Activated naive CD4-positive, alpha-beta T cell treated with anti-CD3 and anti-CD28 coated beads for 36 hours (primary cell): ENCODE measurements at places on chromosomes 16 and 17. TPM values are rescaled to one million over a fixed set of nuclear protein-coding genes. Genes with fewer than 3 reads are reported as not detected.

Gene GPR179
- total RNA-seq, result 0.02 TPM

Gene CDH5
- not detected for total RNA-seq

- peak; percentile 45 for DNase-seq
- peaks cover 33% of the 10 kb centered on the region for H3K27me3 ChIP-seq
- no peak overlapping the region for H3K27ac ChIP-seq
Measured at GRCh38 chr17:15957206-15957605, 12.3 kb downstream of the ADORA2B start.

DNA sequence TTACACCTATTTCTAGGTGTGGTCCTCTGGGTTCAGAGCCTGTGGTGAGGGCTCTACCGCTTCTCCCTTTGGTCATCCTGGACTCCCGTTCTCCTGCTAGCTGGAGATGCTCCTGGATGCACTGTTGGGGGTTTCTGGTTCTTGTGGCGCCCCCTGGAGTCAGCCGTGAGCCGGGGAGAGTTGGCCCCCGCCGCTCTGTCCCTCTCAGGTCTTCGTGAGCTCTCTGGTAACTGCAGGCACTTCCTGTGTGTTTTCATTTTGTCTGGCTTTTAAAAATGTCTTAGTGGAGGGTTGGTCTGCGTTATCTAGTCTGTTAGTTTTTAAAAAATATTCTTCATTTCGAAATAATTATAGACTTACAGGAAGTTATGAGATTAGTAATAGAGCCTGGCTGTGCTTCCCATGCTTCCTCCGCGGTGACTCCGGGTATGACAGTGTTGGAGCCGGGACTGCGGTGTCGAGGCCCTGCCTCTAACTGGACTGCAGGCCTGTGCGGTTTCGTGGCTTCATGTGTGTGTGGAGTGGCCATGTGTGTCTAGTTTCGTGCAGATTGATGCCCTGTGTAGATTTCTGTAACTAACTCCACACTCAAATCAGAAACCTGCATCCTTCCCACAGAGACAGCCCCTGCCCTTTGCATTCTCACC, 78.0 kb upstream of the ZNF750 start:
- no peaks in the 10 kb centered on the region for H3K27me3 ChIP-seq
- peaks cover 7% of the 10 kb centered on the region for H3K4me1 ChIP-seq
- no peak overlapping the region for H3K4me3 ChIP-seq

DNA sequence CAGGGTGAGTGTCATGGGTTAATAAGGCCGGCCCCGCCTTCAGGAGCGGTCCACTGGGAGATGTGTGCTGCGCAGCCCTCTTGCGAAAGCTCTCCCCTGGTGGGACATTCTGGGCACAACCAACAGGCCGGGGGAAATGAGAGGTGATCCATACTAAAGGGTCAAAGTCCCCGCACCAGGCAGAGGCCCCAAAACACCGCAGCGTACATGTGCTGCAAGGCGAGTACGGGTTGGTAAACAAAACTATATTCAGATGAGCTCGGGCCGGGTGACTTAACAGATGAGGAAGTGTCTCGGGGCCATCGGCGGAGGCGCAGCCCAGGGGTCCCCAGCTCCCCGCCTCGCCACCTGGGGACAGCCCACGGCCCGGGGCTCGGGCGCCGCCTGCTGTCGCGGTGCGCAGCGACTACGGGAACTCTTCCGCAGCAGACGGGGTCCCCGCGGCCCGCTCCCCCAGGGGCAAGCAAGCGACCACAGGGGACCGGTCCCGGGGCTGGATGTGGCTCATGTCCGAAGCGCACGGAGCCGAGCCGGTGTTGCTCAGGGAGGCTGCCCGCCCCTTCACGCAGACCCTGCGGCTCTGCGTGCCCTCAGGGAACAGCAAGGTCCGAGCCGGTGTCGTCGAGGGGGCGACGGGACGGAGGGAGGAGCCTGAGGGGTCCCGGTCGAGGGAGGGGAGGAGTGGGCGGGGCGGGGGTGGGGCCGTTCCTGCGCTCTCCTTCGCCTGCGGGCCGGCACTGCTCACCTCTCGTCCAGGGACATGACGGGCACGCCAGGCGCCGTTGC, at the start of gene RAB37:
Gene RAB37 (plus strand): TSS at position 744 of the 786 bp plus-strand sequence. CDS start 17 bp downstream, at position 761.
- H3K36me3 ChIP-seq, result no peaks in the 10 kb centered on the region
- H3K27ac ChIP-seq, result peak within 1 kb of the TSS; percentile 77
- no peaks in the 10 kb centered on the region for H3K27me3 ChIP-seq
- no peak for DNase-seq

DNA sequence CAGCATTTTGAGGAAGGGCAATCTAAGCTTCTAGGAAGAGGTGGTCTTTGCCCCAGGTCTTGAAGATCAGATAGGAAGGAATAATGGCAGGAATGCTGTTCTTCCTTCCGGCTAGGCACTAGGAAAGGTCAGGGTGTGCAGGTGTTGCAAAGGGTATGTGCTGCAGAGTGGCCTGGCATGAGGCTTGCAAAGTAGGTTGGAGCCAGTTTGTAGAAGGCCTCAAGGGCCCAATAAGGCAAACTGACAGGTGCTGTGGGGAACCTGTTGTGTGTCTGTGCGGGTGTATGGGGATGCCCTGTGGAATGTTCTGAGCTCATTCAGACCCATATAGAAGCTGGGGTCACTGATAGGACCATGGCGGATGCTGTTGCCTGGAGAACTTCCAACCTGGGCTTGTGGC, 12.7 kb downstream of the MSI2 start:
- no peak overlapping the region for H3K4me3 ChIP-seq
- no peaks in the 10 kb centered on the region for H3K27me3 ChIP-seq
- H3K27ac ChIP-seq, result no peak overlapping the region
- H3K4me1 ChIP-seq, result peaks cover 15% of the 10 kb centered on the region
- DNase-seq, result no peak
